ENCODE measurements at places on chromosomes 16 and 17.

DNA sequence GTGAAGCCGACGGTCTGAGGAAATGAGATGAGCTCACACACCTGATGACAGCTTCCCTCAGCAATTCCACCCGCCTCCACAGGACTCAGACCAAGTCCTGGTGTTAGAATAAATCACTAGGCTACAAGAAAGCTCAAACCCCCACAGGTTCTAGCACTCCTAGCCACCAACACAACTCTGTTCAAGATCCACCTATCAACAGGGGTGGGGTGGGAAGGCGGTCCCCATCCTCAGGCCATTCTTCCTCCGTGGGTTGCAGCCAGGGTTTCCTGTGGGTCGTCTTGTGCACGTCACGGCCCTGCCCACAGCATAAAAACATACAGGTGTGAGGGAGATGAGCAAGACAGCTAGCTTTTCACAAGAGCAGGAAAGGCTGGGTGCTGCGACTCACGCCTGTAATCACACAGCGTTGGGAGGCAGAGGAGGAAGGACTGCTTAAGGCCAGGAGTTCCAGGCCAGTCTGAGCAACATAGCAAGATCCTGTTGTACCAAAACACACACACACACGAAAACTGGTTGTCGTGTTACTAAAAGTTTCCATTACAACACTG is 81.1 kb downstream of the ANKRD11 start:
- DNase-seq: no peak

GRCh38 chr17:45263477-45263860 is 1.6 kb upstream of the SPATA32 start:
- DNase-seq: no peak

- DNase-seq: no peak
These were observed 834 bp downstream of the MRPL12 start for GRCh38 chr17:81703747-81704654.

GRCh38 chr17:18035704-18036103 is 3.3 kb downstream of the ATPAF2 start:
- DNase-seq: no peak

DNA sequence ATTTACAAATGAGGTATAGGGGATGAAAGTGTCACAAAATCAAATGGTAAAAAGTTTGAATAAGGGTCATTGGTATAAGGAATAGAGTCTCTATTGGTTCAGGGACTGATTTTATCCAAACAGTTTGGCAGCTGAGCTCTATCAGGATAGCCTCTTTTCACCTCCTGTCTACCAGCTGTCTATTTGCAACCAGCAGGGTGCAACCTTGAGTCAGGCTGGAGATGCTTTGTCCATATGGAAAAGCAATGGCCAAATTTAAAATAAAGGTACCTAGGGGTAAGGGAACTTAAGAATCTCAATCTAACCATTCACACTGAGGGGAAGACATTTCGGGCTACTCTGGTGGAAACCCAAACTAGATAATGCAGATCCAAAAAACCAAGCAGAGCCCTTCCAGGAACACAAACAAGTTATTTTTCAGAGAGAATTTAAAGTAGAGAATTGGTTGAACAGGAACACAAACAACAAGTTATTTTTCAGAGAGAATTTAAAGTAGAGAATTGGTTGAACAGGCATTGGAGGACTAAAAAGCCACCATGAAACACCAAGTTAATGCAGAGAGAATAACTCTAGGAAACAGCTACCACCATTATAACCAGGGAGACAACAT is 12.6 kb upstream of the CA10 start:
- DNase-seq: no peak

- no peak for DNase-seq
These were observed 5.3 kb downstream of the ITGAX start for GRCh38 chr16:31360251-31360650.

DNA sequence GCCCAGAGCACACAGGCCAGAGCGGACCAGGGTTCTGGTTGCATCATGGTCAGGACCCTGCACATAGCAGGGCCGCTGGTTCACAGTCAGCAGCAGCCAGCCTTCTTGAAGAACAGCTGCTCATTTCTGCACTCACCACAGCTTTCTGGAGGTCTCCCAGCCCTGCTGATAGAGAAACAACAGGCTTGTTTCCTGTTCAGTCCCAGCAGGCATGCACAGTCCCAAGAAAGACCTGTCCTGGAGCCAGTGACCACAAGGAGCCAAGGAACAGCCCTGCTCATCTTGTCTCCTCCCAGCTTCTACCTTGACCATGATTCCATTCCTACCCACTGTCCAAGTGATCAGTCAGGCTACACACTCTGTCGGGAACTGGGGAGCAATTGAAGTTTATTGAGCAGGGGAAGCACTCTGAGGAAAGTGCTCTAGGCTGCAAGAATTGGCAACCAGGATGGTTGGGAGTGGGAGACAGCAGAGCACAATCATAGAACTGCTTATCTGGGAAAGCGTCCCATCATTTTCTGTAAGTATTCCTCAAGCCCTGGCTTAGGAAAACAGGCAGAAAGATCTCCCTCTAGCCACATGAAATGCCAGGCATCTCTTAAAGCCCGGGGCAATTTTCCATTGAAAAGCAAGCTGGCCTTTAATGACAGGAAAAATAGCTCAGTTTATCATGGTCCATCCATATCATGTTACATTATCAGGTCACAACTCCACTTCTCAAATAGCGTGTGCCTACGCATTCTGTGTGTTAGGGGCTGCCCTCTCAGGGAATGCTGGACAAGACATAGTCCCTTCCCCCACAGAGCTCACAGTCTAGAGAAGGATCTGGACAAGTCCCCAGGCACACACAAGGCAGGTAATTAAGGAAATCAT is 155.4 kb upstream of the FOXF1 start:
- DNase-seq: no peak

GRCh38 chr17:77037943-77038342 is 102.8 kb upstream of the SEC14L1 start:
- DNase-seq: no peak

DNA sequence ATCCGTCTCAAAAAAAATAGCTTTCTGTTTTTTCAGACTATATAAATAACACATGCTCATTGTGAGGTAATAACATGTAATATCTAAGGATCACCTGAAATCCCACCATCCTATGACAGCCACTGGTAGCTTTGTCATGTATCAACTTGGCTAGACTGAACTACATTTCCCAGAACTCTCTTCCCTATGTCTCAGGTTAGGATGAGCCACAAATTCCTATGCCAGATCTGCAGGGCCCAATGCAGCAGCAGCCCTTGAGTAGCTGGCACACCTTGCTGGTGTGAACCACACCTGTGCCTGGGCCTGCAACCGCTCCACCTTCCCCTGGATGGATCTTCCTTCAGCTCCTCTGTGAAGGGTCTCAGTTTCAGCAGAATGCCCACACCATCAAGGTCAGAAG is 28.1 kb downstream of the OGFOD1 start:
- DNase-seq: no peak

DNA sequence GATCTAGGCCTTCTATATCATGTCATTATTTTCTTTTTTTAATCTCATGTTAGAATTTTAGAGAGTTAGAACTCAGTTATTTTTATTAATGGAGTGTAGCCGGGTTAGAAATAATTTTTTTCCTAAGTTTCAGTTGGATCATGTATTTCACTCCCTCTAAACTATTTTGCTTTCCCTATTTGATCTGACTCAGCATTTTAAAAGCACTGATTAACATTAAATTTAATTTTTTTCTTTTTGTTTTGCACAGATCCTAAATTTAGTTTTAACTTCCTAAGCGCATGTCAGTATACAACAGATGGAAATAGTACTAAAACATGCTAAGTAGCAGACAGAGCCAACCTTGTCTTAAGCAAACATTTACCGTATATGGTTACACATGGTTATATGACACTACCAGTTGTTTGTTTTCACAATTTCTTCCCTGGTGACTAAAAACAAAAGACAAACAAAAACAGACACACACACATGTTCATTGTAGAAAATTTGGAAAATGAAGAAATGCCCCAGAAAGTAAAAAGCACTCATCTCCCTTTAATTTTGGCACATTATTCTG is 33.6 kb upstream of the RAB11FIP4 start:
- no peak for DNase-seq

- DNase-seq: no peak
These were observed 170.3 kb upstream of the RPH3AL start for GRCh38 chr17:522919-523318.

DNA sequence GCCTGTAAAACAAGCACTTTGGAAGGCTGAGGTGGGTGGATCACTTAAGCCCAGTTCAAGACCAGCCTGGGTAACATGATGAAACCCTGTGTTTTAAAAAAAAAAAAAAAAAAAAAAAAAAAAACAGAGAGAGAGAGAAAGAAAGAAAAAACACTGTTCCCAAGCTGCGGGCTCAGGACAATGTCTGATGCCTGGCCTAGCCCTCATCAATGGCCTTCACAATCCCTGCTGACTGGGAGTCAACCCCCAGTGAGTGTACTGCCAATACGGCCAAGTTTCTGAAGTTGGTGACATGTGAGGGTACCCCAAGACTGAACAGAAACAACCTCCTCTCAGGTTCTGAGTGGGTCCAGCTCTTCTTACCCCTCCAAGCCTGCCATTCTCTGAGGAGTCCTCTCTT is 116.5 kb downstream of the ZNF778 start:
- no peak for DNase-seq

GRCh38 chr16:61823326-61823725 is 212.9 kb downstream of the CDH8 start:
- no peak for DNase-seq

DNA sequence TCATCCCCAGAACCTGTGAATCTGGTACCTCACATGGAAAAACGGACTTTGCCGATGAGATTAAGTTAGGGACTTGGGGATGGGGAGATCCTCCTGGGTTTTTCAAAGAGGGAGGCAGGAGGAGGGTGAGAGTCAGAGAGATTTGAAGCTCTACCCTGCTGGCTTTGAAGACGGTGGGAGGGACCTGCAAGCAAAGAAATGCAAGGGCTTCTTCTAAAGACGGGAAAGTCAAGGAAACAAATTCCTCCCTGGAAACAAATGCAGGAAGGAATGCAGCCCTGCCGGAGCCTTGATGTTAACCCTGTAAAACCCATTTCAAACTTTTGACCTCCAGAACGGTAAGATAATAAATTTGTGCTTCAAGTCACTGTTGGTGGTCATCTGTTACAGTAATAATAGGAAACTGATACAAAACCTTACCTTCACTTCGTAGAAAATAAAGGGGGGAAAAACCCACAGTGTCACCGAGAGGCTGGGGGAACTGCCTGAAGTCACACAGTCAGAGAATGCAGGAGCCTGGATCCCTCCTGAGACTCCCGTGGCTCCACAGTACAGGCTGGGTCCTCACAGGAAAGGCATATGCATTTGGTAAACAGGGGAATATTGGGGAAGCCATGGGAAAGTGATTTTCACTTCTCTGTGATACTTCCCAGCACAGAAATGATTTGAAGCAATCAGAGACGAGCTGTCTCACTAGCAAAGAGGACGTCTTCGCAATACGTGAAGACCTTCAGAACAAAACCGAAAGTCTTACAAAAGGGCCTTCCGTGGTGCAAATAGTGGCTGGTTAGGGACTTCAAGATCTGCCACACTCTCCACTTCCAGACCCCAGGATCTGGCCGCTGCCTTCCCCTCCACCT is 58.9 kb upstream of the CLEC3A start:
- no peak for DNase-seq

DNA sequence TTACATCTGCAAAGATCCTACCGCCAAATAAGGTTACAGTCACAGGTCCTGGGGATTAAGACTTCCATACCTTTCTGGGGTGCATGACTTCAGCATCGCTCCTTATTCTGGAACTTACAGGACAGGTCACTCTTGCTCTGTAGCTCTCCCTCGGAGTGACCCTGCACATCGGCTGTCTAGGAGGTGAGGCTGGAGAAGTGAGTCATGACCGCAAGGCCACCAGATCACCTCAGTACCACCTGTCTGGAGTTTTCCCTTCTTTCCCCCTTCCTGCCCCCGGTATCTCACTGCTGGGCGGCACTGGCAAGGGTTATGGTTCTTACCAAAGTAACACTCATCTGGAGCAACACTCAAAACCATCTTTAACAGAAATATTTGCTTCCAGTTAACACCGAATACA is 374.8 kb downstream of the SLC39A11 start:
- DNase-seq: no peak

- no peak for DNase-seq
These were observed 49.9 kb downstream of the ATP2C2 start for GRCh38 chr16:84418056-84418849.

GRCh38 chr17:16086957-16087356 is 87.3 kb downstream of the TTC19 start:
- no peak for DNase-seq

DNA sequence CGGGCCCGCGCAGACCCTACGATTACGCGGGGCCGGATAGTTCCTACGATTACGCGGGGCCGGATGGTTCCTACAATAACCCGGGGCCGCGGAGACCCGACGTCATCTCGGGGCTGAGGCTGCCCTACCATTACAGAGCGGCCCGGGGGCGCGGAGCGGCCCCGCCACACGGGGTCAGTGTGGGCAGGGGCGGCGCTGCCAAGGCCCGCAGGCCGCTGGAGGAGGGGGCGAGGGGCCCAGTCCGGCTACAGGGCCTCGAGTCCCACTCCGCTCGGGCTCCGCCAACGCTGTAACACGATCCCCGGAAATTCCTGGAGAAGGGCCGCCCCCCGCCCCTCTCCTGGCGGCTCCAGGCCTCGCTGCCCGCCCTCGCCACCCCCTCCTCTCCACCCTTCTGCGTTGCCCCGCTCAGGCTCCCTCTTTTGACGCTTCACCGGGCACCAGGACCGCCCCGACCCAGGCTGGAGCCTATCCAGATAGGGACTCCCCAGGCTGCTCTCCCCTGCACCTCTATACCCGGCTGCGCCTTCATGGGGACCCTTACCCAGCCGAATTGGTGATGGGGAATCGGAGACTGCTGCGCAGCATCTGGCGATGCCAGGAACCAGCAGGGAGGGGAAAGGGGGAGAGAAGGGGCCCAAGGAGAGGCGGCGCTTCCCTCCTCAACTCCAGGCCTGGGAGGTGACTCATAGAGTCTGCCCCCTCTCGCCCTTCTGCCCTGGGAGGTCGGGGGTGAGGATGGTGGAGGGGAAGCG is at the start of gene RAB34:
Gene RAB34, minus strand, starts transcription at position 291 of the 755 bp plus-strand sequence. CDS start 602 bp downstream, outside the sequence.
- DNase-seq: no peak

GRCh38 chr16:80536238-80536637 is 4.6 kb upstream of the DYNLRB2 start:
- no peak for DNase-seq

DNA sequence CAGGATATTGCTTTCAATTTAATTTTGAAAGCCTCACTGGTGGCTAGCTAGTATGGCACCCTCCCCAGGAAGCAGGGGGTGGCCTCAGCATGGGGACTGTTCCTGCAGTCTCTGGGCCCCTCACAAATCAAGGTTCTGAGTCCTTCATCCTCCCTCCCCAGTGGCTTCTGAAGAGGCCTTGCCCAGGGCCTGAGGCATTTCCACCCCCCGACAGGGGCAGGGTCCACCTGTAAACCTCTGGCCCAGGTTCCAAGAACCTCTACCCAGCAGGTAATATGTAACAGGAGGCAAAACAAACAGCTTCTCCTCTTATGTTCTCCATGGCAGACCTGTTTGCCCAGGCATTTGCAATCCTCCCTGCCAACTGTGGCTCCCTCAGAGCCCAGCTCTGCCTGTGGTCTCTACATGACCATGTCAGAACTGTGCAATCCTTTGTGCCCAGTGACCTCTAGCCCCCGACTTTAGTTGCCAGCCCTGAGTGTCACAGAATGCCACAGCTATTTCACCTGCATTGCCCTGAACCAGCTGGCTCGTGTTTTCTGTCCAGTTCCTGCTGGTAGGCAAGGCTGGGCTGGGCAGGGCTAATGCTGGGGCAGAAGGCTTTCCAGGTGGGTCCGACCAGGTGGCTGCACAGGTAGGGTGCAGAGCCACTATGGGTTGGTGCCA is 14.3 kb downstream of the ACSF2 start:
- peak; percentile 37 for DNase-seq

Measured in cerebellar nuclear complex (tissue), 1 donor.